ENCODE measurements at places on chromosomes 3 and 15.
A peak's percentile ranks its signal among the peaks of the same experiment; 100 is the strongest.

GRCh38 chr15:39624806-39625205 is 43.9 kb downstream of the THBS1 start:
- peak; percentile 61 for DNase-seq

DNA sequence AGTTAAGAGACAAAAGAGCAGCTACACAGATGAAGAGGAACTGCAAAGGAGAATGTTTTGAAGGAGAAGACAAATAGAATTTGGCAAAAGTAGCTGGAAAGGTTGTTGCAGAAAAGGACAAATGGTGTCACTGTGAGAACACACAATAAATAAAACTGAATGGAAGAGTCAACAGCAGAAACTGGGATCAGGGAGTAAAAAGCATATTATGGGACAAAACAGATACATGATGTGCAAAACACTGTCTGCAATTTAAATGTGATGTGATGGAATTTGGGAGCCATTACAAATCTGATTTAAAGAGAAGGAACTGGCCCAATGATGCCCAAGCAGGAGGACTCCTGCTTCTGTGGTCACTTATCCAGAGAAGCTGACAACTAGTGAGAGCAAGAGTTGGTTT is 46.1 kb downstream of the CD47 start:
- no peak for DNase-seq

DNA sequence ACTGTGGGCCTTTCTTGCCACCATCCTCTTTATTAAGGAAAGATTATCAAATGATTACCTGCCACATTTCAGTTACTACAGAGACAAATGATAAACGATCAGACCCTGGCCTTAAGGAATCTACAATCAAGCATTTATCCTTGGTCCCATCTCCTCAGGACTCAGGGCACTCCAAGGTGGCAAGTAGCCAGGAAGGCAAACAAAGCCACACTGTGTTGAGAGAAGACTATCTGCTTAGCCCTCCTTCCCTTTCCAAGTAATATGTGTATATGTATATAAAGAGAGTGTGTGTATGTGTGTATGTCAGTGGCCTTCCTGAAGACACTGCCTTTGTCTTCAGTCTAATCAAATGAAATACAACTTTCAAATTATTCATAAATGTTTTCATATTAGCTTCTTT is 490.1 kb upstream of the ATP11B start:
- DNase-seq = no peak

- DNase-seq = no peak
These were observed 8.2 kb downstream of the CBLB start for GRCh38 chr3:105860641-105861040.

DNA sequence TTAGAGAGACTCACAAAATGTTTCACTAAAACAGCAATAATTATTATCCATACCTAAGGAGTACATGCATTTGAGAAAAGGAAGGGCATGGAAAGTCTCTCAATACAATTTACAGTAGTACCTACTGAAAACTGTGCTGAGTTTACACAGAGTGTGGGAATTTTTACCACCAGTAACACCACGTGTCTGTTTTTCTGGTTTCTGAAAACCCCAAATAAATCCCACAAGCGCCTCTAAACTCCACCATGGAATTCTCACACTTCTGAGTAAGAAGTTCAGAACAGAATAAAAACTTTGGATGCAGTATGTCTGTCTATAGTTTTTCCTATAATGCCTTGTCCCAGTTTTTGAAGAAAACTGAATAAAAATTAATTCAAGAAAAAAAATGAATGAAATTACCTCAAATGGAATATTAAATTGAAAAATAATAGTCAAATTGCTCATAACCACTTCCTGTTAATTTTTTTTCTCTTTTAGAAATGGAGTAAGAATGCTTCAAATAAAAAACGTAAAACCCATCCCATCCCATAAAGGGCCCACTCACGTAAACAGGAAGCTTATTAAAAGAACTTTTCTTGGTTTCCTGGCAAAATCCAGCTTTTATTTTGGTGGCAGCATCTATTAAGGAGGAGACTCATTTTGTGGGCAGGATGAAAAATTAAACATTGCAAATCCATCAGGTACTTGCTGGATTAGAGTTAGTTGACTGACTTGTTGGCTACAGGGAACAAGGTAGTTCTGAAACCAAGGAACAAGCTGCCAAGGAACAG is 378.1 kb downstream of the TIGIT start:
- DNase-seq = no peak

DNA sequence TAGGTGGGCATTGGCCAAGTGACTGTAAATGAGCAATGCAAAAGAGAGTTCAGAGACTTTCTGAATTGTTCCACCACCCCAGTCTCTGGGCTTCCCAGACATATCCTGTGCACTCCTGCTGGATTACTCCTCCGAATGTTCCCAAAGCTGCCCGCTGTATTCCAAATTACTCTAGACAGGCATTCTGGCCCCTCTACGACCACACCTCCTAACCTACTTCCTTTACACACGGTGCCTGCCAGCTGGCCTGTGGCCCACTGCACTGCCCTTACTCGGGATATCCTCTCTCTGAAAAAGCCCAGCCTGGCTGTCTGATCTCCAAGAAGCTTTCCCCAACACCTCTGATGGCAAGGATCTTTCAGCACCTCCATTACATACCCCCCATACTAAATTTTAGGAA is 66.6 kb downstream of the DUT start:
- no peak for DNase-seq

DNA sequence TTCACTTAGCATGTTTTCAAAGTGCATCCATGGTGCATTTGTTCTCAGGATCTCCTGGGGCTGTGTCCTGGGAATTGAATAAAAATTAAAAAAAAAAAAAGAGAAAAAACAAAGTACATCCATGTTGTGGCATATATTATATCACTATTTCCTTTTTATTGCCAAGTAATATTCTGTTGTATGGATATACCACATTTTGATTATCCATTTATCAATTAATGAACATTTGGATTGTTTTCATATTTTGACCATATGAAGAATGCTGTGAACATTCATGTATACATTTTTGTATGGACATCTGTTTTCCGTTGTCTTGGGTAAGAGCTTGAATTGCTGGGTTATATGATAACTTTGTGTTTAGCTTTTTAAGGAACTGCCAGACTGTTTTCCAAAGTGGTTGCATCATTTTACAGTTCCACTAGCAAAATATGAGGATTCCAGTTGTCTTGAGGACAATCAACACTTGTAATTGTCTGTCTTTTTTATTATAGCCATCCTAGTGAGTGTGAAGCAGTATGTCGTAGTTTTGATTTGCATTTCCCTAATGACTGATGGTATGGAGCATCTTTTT is 44.5 kb downstream of the CTDSPL2 start:
- no peak for DNase-seq

DNA sequence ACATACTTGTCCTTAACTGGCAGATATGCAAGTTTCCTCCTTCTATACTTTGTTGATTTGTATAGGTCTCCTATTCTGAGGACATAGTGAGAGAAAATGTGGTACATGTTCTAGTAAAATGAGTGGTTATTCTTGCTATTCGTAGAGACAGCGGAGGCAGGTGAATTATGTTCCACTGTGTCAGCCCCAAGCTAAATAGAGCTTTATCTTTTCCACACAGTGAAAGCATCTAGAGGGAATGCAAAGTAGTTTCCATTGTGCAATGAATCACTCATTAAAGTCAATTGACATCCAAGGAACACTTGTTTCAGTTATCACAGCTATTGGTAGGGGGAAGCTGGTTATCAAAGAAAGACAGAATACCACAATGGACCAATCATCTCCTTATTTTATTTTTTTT is 262.4 kb downstream of the NLGN1 start:
- DNase-seq = no peak

DNA sequence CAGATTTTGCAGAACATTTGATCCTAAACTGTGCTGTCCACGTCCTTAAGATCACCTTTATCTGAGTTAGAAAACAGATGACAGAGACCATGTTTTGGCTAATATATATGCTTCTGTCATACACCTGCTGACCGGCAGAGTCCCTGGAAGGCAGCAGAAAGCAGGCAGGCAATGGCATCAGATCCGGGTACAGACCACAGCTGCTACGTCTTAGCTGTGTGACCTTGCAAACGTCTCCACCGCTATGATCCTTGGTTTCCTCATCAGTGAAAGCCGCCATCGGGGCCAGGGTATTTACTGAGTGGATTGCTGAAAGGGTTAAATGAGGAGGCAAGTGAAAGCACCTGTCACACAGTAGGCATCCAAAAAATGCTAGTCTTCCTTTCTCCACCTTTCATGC is 72.1 kb downstream of the ABTB1 start:
- DNase-seq = no peak

DNA sequence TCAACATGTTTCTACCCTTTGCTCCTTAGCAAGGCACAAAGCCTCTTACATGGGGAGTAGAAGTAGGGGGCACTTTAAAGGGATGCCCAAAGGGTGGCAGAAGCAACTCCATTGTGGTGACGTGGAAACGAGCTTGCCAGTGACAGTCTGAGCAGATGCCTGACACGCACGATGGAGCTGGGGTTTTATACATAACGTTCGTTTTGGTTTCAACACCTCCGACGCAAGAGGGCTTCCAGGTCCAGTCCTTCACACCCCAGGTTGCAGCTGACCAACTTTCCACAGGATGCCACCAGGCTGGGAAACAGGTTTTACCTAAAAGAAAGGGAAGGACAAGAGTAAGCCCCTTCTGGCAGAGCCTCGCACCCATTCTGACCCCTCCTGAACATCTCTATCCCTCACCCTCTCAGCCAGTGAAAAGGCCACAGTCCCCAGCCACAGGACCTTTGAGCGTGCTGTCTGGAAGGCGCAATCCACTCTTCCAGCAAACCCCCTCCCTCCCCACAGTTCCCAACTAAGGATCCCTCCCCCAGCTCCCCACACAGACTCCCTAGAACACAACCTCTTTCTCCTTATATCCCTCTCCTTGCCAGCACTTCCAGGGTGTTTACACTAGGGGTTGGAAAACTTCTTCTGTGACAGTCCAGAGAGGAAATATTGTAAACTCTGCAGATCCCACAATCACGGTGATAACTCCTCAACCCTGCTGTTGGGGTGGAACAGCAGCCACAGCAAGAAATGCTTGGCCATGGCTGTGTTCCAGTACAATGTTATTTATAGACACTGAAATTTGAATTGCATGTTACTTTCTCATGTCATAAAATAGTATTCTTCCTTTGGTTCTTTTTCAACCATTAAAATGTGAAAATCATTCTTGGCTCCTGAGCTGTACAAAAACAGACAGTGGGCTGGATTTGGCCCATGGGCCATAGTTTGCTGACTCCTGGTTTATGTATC is 36.2 kb downstream of the FAM174B start:
- no peak for DNase-seq

GRCh38 chr3:127263586-127264231 is 24.1 kb downstream of the PRR20G start:
- no peak for DNase-seq

DNA sequence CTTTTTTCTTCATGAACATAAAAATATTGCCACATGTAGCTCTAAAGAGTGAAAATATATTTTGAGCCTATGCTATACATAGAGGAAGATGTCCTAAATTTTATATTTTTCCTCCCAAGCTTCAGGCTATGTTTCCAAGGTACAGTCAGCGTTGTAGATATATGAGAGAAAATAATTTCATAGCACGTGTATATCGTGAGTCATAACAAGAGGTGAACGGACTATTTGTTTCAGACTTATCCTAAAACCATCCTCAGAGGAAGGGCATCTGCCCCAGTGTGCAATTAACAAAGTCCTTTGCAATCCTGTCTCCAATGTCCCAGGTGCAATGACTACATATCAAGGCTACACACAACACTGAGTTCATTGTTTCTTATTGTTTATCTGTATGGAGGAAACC is 177.3 kb upstream of the ARRDC4 start:
- no peak for DNase-seq

- DNase-seq = no peak
These were observed 63.7 kb upstream of the PRR23C start for GRCh38 chr3:139108253-139108969.

DNA sequence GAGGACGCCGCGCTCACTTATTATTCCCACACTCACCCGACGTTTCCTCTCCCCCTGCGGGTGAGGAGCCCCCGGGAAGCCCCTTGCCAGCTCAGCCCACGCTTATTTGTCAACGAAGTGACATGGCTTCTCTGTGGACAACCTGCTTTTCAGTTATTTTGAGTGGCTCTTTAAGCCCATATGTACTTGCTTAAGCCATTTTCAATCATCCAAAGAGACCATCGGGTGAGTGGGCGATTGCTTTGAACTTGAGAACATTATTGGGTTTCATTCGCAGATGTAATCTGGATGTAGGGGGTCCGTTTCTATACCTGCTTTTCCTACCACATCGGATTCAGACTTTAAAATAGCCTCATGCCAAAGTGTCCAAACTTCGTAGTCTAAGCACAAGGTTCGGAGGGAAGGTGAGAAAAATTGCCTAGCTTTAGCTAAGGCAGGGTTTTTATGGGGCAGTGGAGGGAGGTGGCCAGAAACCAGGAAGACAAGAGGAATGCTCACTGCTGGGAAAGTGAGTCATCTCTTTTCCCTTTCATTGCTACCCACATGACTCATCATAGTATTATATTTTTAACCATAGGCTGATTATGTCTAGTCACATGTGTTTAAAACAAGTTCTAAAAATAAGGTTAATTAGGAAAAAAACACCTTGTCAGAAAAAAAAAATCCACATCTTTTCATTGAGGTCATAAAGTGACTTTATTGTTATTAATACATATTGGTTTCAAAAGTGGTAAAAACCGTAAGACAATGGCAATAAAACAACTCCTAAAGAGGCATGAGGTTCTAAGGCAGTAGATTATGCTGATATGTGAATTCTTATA is 773.1 kb upstream of the NR2F2 start:
- DNase-seq = peak; percentile 5

DNA sequence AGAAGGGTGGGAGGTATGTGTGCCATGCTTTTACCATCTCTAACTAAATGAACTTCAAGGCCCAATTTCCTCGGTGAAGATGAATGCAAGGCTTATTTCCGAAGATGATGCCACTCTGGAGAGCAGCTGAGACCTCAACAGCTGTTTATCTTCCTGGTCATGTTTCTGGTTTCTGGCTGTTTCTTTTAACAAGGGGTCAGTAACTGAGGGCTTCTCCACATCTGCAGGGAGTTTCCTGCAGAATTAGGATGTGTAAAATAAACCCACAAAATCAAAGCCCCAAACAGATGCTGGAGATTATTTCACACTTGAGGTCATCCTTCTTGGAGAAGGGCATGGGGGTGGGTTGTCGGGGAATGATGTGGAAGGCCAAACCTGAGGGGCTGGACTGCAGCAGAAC is 220.3 kb downstream of the THSD4 start:
- DNase-seq = no peak

GRCh38 chr3:36600404-36600803 is 163.9 kb downstream of the DCLK3 start:
- no peak for DNase-seq
